Stimulated activated CD8-positive, alpha-beta memory T cell treated with anti-CD3 and anti-CD28 coated beads, Interleukin-15, amount 100 ng/mL, for 48 hours (primary cell): ENCODE measurements at places on chromosomes 5 and 9.

GRCh38 chr5:85452322-85453025, 1067.8 kb upstream of the EDIL3 start:
- DNase-seq: no peak

- DNase-seq: no peak
Measured at GRCh38 chr9:116464987-116465571, 222.0 kb upstream of the TRIM32 start.

DNA sequence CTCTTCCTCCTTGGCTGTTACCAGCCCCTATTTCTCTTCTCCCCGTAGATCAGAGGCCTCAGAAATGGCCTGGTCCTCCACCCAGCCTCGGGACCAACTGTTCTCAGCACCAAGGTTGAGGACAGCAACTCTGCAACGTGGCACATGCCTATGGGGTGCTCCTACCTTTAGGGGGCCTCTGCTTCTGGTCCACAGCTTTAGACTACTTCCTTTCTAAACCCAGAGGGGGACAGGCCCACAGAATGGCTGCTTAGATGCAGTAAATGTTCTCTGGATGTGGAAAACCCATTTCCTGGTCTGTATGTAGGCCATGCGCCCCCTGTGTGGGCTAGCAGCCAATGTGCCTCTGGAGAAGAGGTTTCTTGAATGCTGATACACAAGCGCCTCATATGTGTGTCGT, 68.4 kb downstream of the NRG2 start:
- DNase-seq: no peak

GRCh38 chr9:4317681-4318080, 17.8 kb upstream of the GLIS3 start:
- DNase-seq: no peak

DNA sequence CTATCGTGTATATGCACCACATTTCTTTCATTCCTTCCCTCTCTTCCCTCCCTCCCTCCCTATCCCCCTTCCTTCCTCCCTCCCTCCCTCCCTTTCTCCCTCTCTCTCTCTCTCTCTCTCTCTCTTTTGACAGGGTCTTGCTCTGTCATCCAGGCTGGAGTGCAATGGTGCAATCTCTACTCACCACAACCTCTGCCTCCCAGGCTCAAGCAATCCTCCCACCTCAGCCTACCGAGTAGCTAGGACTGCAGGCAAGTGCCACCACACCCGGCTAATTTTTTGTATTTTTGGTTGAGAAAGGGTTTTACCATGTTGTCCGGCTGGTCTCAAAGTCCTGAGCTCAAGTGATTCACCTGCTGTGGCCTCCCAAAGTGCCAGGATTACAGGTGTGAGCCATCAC, 1.1 kb upstream of the ANKS6 start:
- DNase-seq: no peak

- no peak for DNase-seq
Measured at GRCh38 chr9:123081824-123082223, 48.4 kb downstream of the GPR21 start.

DNA sequence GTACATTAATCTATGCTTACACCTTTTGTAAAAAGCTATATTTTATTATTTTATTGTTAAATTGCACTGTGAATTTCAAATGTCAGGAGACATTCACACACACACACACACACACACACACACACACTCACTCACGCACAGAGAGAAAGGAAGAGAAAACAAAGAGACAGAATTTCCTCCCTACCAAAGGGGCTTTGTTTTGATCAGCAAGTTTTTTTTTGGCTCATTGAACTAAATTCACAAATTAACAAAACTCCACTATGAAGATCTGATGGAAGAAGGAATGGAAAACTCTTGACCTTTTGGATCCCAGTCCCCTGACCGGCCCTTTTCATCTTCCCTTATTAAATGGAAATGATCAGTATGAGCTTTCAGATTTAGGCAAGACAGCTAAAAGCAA, 161.2 kb downstream of the PDE4D start:
- no peak for DNase-seq

DNA sequence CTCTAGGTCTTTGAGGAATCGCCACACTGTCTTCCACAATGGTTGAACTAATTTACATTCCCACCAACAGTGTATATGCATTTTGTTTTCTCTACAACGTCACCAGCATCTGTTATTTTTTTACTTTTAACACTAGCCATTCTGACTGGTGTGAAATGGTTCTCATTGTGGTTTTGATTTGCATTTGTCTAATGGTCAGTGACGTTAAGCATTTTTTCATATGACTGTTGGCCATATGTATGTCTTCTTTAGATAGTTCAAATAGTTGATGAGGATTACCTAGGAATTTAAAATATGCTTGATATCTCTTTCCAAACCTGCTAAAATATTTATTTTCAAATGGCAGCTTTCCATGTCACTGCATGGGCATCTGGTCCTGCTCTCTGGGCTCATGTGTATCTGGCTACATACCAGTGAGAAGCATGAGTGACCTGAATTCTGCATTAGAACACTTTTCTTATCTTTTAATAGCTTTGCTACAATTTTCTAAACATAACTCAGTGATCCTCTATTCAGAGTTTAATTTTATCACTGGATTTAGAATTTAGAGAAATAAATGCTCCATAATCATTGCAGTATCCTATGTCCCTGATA, 95.8 kb upstream of the ADAMTS16 start:
- no peak for DNase-seq

GRCh38 chr5:36026706-36027465, 35.7 kb upstream of the UGT3A1 start:
- no peak for DNase-seq

GRCh38 chr5:32076699-32077695, 97.1 kb downstream of the GOLPH3 start:
- no peak for DNase-seq

DNA sequence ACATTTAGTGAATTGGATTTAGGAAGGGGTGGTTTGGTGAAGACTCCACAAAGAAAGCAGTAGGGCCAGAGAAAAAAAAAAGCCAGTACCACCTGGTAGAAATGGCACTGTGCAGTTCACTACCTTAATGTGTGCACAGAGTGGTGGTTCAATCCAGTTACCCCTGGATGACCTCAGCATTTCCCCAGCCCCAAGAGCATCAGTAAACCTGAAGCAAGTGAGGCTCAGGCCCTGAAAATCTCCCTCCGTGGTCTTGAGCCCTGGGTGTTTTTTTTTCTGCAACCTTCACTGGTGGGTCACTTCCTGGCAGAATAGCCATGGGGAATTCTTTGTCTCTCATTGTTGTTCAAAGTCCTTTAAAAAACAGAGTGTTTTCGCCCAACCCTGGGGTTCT, 202.9 kb downstream of the GADD45G start:
- DNase-seq: no peak

DNA sequence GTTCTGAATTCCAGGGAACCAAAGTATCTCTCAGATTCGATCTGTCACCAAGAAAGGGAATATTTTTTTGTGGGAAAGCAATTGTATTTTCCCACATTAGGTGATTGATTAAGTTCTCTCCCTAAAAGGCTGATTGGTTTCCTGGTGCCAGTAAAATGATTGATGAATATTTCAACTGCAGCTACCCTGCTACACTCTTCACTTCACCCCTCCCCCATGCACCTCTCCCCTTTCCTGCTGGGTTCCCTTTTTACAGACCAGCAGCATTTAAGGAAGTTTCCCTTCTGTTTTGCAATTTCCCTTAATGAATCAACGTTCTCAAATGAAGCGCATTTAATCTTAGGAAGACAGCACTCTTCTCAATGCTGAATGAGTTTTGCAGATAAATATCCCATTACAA, 13.1 kb downstream of the NR6A1 start:
- no peak for DNase-seq

GRCh38 chr5:10250806-10251276, 761 bp downstream of the CCT5 start:
- no peak for DNase-seq

GRCh38 chr9:34500623-34501267, 22.0 kb downstream of the ENHO start:
- DNase-seq: peak; percentile 65

DNA sequence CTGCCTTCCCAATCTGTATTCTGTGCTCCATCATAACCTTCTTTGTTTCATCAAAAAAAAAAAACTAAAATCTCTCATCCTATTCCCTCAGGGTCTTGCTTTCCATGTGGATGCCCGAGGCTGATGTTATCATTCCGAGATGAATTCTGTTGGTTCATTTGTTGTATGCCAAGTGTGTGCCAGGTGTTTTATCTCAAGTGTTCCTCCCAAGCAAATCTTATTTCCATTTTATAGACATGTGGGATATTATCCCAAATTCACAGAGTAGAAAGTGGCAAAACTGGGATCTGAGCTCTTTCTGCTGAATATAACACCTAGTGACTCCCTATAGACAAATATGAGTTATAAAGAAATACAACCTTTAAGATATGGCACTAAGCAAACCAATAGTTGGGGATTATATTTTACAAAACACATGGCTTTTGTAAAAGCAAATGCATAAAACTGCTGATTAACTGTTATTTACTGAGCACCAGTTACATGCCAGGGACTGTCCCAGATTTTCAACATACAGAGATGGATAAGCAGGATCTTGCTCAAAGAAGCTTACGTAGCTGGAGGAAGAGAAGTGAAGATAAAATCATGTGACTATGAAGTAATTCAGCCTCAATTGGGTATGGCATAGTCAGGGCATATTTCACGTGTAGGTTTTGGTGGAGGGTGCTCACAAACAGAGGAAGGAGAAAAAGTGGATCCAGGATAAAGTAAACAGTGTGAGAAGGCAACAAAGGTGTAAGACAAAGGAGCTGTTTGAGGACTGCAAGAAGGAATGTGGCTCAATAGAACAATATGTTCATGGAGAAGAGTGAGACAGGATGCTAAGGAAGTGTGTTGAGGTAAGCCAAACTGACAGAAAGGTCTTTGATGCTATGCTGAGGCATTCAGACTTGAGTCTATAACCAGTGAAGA, 143.3 kb upstream of the ADAMTSL1 start:
- DNase-seq: no peak

DNA sequence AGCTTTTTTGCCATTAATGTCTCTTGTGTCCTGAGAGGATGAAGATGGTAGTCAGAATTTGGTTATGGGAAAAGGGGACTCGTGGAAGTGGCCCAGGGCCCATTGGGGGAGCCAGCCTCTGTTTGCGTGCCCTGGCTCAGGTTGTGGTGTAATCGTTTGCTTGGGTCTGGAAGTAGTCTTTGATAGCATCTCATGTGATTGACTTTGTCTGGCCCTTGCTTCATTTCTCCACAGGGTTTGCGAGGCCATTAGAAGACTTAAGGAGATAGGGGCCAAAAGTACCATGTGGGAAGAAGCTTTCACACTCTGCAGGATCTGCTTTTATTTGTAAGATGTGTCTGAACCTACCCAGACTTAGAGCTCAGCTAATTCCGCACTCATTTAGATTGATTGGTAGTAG, 114.5 kb downstream of the FGF1 start:
- DNase-seq: no peak

DNA sequence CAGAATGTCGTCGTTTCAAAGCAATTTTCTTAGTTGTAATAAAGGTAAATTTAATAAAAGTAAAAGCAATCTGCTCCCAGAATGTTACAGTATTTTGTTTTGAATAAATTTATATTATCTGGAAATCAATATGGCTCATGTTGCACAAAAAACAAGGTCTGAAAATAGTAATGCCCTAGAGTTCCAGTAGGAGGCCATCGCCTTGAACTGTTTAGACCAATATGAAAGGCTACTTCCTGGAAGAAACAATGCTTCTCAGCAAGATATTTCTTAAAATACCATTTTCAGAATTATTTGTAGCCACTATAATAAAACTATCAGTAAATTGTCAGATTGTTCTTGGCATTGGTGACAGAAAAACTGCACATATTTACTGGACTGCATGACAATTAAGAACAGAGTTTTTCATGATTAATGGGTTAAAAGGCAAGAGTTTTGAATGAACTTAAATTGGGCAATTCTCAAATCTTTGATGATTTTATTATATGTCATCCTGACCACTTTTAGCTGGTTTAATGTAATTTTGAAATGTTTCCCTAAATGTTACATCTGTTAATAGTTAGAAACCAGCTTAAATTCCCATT, 153.2 kb downstream of the COMMD10 start:
- no peak for DNase-seq

DNA sequence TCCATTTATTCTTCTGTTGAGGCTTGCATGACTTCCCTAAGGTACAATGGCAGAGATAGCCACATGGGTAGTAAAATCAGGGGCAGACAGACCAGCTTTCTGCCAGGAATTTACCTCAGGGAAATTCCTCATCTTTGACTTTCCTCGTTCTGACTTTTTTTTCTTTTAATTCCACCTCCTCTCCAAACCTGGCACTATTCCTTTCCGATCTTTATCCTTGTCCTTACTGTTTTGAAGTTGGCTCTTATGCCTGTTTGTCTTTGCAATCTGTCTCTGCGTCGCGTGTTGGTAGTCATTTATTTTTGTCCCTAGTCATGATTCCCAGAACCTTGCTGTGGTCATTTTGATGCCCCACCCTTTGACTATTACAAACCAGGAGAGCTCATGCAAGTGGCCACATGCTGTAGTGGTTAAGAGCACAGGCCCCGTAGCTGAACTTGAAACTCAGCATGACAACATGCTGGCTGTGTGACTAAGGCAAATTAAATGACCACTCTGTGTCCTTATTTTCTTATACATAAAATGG, 19.0 kb downstream of the TMC1 start:
- DNase-seq: no peak
